CD8-positive, alpha-beta memory T cell (primary cell): ENCODE measurements at places on chromosomes 12 and 14.

GRCh38 chr14:51544901-51545300, 106.8 kb upstream of the FRMD6 start:
- no peak for DNase-seq

- DNase-seq = no peak
Measured at GRCh38 chr14:105055334-105055733, 9.9 kb downstream of the GPR132 start.

DNA sequence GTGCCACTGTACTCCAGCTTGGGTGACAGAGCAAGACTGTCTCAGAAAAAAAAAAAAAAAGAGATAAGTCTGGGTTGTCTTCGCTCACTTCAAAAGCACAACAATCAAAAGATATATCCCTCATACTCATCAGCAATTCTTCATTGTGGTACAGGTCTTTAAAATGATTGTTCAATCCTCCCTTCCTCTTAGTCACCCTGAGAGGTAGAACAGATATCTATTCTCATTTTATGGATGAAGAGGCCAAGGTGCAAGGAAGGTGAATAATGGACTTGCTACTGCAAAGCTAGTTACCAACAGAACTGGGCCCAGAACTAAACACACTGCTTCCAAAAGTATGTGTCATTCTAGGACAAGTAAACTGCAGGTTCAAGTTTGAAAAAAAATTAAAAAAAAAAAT, 7.1 kb downstream of the ERG28 start:
- DNase-seq = no peak

DNA sequence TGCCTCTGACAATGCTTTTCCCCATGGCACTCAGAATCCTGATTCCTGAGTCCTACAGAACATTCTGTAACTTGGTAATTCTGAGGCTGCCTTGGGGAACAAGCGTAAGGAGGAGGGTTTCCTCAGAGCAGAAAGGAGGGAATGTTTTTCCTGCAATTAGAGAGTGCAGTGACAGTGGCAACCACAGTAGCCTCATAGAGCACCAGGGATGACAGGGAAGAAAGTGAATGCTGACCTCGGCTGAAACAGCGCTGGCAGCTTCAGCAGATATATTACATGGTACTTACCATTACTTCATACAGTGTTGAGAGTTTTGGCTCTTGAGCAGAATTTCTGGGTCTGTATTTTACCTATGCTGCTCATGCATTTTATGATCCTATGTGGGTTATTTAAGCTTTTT, 757.1 kb downstream of the NRXN3 start:
- DNase-seq = no peak

- no peak for DNase-seq
Measured at GRCh38 chr12:5010151-5010550, 33.5 kb upstream of the KCNA5 start.

DNA sequence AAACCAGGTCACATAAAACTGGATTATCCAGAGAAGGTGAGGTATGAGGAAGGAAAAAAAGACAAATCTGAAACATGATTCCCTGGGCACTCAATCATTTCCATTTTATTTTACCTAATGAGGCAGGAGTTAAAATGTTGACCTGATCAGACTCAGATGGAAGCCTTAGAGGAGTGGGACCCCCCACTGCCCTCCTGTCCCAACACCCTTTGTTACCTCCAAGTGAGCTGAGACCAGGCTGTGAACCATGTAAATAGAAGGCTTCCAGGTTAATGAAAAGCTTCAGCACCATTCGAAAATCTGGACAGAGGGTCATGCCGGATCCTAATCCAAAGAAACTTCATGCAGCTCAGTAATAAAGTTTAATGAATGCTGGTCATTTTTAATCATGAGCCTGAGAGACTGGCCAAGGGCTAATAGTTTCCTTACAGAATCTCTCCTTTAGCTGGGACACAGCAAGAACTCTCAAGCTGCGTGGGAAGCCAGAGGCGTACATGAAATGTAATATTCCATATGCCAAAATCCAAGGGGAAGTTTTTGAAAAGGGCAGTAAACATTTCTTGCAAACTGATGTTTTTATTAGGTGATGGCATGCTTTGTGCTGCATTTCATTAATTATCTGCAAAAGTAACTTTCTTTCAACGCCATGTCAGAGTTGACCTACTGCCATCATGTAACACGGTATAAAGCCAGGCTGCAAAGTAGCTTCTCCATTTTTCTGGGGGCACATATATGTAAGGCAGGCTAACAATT, 183.0 kb downstream of the PAX9 start:
- no peak for DNase-seq
